Umbilical cord (tissue), 2 donors: ENCODE measurements at places on chromosomes 7 and 10.
A peak's percentile ranks its signal among the peaks of the same experiment; 100 is the strongest.

DNA sequence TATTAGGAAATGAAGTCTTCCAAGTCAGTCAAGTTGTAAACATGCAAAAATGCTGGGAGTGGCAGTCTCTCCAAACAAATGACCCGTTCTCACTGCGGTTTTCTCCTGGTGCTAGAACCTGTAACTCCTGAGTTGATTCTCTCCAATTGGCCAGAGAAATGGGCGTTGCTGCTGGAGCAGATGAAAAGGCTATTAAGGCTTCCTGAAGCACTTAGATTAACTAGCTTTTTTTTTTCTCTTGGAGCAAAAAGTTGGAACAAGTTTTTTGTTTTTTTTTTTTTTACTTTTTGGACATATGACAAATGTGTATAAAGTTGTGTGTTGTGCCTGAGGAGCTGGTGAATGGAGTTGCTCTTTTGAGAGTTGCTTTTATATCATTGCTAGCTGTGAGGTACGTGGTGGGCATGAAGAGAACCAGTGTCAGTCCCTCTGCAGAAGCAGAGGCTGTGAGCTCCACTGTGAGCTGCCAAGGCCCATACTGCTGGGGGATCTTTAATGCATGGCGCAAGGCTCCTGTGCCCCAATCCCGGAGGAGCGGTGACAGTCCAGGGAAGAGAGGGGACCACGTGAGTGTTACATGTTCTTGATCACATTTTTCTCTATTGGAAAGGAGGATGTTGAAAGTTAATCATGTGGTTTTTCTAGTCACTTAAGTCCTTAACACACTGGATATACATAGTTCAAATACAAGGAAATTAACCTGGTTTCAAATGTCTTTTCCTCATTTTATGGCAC lies 393.6 kb upstream of the GALNT17 start:
- peak; percentile 29 for DNase-seq

GRCh38 chr7:22831602-22832305 lies 9.1 kb upstream of the TOMM7 start:
- no peak for DNase-seq

DNA sequence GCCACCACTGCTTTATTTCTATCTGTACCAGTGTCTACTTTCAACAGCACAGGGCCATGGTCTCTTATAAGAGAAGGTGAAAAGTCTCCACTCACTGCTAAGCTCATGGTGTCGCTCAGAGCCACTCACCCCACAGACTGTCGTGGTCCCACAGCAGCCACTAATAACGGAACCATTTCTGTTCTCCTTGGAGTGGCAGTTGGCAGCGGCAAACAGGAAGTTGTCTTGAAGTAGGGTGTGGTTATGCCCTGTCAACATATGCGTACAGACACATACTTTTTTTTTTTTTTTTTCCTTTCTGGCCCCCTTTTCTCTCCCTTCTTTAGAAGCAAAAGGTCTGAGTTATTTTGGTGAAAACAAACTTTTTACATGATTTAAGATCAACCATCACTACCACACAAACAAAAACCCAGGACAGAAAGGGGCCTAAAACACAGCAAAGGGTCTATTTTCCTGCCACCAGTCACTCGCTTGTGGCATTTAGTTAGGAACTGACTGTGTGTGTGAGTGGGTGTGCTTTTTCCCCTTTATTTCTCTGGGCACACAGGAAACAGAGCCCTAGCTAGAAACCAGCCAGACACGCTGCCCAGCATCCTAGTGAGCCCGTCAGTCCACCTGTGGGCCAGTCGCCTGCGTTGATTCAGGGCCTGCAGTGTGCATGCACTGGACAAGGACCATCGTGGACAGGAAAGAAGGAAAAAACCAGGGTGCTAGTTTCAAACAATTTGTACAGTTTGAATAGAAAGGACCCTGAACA lies 96.7 kb upstream of the EFCAB10 start:
- peak; percentile 21 for DNase-seq

GRCh38 chr10:102455893-102456471 lies 4.6 kb upstream of the C10orf95 start:
- peak; percentile 86 for DNase-seq

- DNase-seq = no peak
Observed at GRCh38 chr7:100126239-100126930, 382 bp upstream of the MBLAC1 start.

- DNase-seq = no peak
Observed at GRCh38 chr10:43336641-43337318, 34.7 kb upstream of the FXYD4 start.

DNA sequence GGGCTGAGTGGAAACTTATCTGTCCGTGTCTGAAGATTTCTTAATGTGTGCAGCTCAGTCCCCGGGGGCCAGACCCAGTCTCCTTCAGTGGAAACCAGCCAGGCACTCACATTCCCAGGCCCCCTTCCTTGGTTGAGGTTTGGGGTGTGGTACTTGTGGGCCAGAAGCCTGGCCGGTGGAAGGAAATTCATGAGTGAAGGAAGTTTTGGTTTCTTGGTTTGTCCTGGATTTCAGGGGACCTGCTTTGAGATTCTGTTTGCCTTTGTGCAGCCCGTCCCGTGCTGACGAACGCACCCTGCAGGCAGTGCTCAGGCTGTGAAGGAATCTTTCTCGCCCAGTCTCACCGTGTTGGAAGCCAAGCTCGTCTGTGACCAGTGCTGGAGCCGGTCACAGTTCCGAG lies 2.9 kb downstream of the INPP5A start:
- DNase-seq = peak; percentile 40

GRCh38 chr10:14399641-14400040 lies 68.9 kb upstream of the FRMD4A start:
- DNase-seq = no peak

DNA sequence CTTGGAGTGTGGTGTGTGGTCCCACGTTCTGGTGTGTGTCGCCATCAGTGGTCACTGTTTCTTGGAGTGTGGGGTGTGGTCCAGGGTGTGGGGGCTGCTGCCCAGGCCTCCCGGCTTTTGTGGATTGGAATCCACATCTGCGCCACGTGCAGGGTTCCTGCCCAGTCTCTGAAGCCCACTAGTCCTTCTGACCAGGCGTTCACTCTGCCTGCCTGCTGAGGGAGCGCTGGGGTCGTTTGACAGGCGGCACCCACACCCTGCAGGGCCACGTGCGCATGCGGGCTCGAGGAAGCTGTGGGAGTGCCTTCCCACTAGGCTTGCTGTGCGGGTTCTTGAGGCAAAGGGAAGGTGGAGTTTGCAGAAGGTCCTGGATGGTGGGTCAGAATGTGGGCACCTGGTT lies 51.4 kb downstream of the INPP5A start:
- no peak for DNase-seq

- DNase-seq = peak; percentile 57
Observed at GRCh38 chr10:50988792-50989191, 85.5 kb upstream of the PRKG1 start.

DNA sequence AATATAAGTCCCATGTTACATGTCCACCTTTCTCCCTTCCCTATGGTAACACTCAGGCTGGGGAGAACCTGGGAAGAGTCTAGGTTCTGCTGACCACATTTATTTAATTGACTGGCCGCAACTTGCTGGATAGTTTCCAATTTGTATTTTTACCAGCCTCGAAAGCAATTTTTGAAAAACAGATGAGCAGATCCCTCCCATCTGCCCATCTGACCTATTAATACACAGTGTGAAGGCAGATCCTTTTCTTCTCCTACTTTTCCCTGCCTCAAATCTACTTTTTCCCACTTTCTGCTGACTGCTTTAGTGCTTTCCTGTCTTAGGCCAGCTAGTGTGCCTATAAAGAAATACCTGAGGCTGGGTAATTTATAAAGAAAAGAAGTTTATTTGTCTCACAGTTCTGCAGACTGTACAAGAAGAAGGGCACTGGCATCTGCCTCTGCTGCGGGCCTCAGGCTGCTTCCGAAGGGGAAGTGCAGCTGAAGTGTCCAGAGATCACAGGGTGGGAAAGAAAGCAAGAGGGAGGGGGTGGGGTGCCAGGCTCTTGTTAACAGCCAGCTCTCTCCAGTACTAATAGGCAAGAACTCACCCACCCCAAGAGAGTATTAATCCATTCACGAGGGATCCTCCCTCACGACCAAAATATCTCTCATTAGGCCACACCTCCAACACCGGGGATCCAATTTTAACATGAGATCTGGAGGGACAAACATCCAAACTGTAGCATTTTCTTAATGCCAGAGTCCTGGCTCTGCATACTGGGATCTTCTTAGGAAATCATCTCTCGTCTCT lies 336.0 kb upstream of the IGFBP3 start:
- peak; percentile 34 for DNase-seq

GRCh38 chr10:123942114-123942861 lies 50.7 kb upstream of the CPXM2 start:
- DNase-seq = no peak

- DNase-seq = peak; percentile 41
Observed at GRCh38 chr7:876972-877311, 588 bp downstream of the GET4 start.

DNA sequence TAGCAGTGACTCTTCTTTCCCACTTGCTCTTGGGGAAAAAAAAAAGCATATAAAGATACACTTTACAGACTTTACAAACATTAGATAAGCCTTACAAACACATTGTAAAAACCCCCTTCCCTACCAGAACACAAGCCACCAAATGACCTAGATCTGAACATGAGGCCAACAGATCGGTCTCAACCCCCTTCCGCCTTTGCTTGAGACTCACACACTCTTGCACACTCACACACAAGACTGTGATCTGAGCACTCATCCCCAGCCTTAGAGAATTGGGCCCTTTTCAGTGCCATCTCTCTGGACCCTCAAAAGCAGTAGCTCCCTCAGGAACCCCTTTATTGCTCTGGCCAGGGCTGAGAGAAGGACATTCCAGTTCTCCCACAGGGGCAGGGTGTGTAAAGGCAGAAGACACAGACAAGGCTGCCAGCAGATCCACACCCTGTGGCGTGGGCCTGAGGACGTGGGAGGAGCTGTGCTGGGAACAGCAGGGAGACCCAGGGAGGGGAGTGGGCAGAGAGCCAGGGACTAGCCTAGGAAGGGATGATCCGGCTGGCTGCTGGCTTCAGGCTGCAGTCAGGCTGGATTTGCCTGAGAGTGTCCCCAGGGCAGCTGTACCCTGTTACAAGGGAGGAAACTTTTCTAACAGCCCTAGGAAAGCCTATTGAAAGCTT lies 206.7 kb downstream of the KIAA1217 start:
- peak; percentile 95 for DNase-seq

DNA sequence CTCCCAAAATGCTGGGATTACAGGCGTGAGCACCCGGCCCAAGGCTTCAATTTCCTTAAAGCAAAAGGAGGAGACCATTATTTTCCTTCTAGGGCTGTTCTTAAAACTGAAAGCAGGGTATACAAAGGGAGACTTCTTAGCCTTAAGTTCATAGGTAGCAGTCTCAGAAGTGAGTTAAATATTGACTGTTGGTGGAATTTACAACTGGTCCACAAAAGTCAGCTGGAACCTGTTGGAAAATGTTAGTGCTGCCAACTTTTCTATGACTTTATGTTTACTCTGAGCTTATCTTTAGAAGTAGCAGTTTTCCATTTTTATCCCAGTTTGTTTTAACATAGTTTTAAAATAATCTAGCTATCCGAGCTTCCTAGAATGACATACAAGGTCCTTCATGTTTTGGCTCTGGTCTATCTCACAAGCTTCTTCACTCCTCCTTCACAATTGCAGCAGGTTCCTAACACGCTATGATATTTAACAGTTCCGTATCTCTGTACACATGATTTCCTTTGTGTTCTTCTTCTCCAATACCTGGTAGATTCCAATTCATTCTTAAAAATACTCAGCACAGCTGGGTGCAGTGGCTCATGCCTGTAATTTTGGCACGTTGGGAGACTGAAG lies 3.3 kb downstream of the SLC26A3 start:
- DNase-seq = no peak

DNA sequence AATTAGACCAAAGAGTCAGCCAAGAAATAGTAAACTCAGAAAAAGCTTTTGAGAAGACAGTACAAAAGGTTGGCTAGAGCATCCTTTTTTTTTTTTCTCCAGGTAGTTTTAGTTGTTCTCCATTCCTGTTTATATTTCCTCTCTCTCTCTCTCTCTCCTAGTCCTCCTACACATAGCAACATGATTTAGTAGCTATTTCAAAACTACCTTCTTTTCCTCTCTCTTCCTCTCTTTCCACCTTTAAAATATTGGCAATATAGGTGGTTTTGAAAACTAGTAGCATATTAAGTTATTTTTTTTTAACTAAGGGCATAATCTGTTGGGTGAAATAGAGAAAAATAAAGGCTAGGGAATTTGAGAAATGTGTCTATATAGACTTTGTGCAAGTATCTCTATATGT lies 5.0 kb downstream of the SKIDA1 start:
- peak; percentile 17 for DNase-seq

GRCh38 chr7:130309986-130310385 lies 17.0 kb downstream of the CPA4 start:
- DNase-seq = no peak

DNA sequence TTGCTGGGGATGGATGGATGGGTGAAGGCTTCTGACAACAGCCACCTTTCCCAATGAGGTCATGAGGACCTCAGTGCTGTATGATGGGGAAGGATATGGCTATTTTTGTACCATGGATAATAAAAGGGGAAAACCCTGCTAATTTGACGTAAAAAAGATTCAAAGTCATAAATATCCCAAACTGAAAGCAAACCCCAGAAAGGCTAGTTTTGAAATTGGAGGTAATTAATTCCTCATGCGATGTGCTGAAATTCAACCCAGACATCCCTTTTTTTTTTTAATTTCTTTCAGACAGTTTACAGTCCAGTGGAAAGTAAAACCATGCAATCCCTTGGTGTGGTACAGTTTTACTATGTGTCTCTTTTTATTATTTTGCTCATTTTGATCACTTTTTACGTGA lies 254.5 kb upstream of the BMPER start:
- DNase-seq = no peak

- no peak for DNase-seq
Observed at GRCh38 chr10:67969875-67970274, 85.4 kb downstream of the SIRT1 start.

DNA sequence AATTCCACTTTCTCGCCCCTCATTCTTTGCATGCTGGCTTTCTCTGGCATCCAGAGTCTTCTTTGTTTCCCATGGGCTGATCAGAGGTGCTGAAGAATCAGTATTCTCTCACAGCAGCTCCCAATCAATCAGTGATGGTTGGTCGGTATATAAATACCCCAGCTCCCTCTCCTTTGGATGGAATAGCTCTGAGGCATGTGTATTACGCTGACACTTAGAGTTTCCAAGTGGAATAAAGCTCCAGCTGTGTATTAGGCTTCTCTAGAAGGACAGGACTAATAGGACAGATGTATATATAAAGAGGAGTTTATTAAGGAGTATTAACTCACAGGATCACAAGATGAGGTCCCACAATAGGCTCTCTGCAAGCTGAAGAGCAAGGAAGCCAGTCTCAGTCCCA lies 218.3 kb upstream of the GRB10 start:
- DNase-seq = no peak

DNA sequence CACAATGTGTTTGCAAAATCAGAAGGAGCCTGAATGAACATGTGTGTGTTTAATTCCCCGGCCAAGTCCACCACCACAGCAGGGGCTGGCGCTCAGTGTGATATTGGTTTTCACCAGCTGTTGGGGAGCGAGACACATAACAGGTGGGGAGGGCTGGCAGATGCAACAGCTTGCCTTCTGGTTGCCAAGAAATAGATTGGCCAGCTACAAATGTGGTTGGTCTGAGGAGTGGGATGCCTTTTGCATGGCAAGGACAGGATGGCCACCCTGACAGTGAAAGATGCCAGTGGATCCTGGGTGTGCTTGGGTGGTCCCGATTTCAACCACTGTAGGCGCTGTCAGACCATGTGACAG lies 292.5 kb upstream of the FZD8 start:
- DNase-seq = no peak
